CD4-positive, alpha-beta T cell treated with Interleukin-21 for 1 hour (primary cell): ENCODE measurements at places on chromosomes 5 and 9.

GRCh38 chr9:8543219-8543618 lies 743.6 kb upstream of the DMAC1 start:
- DNase-seq, result no peak

DNA sequence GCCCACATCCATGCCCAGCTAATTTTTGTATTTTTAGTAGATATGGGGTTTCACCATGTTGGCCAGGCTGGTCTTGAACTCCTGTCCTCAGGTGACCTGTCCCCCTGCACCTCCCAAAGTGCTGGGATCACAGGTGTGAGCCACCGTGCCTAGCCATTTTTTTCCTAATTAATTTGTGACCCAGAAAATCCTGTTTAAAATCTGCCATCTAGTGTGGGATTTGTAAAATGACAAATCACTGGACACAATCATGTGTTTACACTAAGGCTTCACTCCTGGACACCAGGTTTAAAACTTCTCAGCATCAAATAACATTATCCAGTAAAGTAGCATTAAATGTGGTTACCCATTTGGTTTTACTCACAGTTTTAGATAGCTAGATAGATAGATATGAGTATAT lies 18.6 kb upstream of the KDM4C start:
- no peak for DNase-seq

DNA sequence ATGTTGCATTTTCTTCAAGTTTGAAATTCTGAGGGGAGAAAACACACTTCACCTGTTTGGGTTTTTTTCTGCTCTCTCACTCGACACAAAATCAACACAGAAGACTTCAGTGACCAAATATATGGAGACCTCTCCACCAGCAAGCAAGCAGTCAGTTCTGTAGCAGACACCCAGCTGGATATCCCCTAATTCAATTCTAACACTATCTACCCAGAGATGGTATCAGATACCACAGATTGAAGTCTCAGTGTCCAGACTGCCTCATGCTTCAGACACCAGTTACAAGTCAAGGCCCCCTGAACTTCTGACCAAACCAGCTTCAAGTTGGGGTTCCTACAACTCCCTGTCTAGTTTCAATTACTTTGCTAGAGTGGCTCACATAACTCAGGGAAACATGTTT lies 97.8 kb downstream of the INVS start:
- no peak for DNase-seq

GRCh38 chr9:97985058-97985861 lies 2.1 kb downstream of the ANP32B start:
- peak; percentile 63 for DNase-seq
